Cortex of kidney (tissue), 1 donor: ENCODE measurements at places on chromosomes 12 and 14.

- DNase-seq, result no peak
Measured at GRCh38 chr12:20653871-20654270, 41.3 kb upstream of the SLCO1C1 start.

- DNase-seq, result no peak
Measured at GRCh38 chr14:35818346-35819115, 7.6 kb upstream of the BRMS1L start.

GRCh38 chr12:79615596-79616560, 74.9 kb downstream of the PAWR start:
- DNase-seq, result no peak

GRCh38 chr12:86712425-86712843, 456.2 kb upstream of the MGAT4C start:
- no peak for DNase-seq

DNA sequence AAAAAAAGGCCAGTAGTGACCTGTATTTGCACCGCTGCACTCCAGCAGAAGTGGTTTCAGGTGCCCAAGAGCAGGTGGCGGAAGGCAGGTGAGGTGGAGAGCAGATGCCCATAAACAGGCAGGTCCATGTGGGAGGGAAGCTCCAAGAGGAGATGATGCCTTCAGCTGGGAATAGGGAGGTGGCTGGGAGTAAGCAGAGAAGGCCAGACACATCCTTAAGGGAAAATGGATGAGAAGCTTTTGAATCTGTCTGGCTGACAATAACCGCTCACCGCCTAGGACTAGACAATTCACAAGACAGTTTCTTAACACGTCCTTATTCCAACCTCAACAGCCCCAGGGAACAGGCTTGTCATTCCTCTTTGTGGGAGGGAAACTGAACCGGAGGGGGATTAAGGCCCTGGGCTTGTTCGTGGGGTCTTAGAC, 43.9 kb upstream of the PLEKHG6 start:
- no peak for DNase-seq

GRCh38 chr12:127401005-127401404, 866.0 kb upstream of the TMEM132C start:
- no peak for DNase-seq

DNA sequence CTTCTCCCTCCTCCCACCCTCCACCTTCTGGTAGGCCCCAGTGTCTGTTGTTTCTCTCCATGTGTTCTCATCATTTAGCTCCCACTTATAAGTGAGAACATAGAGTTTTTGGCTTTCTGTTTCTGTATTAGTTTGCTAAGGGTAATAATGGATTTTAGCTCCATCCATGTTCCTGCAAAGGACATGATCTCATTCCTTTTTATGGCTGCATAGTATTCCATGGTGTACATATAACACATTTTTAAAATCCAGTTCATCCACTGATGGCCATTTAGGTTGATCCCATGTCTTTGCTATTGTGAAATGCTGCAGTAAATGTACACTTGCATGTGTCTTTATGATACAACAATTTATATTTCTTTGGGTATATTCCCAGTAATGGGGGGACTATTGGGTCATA, 96.1 kb downstream of the CCDC91 start:
- DNase-seq, result no peak

DNA sequence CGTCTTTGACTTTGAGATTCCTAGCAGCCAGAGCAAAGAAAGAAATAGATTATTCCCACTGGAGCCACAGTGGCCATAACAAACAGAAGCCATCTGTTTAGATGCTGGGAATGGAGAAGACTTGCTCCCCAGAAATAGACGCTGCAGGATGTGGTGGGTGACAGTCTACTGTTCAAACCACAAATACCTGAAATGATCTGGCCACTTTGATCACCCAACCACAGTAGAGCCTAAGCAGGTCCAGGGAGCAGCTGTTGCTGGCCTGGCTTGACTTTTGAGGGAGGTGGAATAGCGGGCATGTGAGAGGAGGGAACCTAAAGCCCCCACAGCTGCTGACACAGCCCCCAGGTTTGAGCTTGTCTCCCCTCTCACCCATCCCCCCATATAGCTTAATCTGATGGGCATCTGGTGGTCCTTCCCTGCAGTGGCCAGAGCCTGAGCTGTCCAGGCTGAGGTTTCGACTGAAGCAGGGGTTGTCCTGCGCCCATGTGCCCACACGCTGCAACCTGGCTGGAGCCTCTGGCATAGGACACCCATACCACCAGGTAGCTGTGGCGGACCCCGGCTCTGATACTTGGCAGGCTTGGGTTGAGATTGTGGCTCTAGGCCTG, 38.7 kb downstream of the SH2B3 start:
- no peak for DNase-seq

DNA sequence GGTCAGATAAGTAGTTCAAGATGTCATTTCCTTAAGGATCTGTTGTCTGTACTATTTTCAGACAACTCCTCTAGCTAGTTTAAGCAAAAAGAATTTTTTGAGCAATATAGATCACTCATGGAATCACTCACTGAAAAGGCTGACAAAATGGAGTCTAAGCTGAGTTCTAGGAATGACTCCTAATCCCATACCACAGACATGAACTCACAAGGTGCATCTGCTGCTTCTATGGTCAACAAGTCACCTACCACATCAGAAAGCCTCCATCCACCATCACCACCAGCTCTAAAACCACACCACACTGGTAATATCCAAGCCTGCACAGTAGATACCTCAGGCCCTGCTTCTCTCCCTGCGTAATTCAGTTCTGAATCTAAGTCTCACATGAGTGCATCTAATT, 33.0 kb downstream of the PWP1 start:
- DNase-seq, result no peak

DNA sequence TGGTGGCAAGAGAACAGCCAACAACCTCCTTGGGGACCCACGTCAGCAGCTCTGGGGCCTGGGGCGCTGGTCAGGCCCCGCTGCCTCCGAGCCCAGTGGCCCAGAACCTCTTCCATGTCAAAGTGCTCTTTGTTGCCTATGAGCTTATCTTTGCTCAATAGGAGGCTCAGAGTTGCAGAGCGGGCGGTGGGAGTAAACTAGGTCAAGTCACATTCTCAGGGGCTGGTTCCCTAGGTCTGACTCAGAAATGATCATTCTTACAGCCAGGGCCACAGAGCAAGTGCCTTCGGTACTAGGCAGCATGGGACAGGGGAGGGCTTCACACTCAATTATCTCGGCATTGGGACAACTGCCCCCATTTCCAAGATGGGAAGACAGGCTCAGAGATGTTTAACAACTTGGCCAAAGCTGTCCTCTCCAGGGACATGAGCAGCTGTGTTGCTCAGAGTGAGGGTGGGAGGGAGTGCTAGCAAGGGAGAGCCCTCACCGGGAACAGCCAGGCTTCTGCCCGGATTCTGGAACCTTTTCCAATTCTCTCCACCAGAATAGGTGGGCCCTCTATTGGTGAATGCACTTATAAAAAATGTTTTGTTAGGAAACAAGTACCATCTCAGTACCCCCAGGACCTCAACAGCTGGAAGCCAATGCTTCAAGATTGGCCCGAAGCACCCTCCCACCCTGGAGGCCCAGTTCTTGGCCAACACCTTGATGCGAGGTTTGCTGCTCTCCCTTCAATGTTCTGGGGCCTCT, 11.9 kb downstream of the SLC25A29 start:
- DNase-seq, result no peak

DNA sequence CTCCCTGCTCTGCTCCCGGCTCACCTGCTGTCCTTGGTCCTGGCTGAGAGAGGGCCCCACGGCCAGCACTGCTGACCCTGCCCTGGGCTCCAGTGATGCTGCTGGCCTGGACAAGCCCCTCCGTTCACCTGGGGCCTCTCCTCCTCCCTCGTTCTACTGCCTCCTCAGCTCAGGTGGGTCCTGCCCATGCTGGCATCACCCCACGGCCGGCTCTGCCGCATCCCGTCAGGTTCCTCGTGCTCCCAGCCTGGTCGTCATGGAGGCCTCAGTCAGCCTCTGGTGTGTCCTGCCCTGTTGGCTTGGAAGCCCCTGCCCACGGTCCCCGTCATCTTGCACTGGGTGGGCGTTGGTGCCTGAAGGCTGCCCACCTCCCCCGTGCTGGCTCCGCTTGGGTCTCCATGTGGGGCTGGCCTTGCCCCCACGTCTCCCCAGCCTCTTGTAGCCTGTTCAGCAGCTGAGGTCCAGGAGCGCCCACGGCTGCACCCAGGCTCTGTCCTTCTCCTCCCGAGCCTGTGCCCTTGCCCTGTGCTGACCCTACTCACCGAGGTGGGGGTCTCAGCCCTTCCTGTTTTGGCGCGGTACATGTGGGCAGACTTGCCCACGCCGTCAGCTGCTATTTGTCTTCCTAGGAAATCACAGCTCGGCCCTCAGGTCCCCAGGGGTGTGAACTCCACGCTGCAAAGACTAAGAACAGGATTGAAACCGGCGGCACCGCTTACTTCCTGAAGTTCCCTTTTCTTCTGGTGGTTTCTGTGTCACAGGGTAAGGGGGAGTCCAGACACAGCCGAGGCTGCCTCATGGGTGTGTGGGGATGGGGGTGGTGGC, 121.6 kb downstream of the TMEM121 start:
- DNase-seq, result no peak

DNA sequence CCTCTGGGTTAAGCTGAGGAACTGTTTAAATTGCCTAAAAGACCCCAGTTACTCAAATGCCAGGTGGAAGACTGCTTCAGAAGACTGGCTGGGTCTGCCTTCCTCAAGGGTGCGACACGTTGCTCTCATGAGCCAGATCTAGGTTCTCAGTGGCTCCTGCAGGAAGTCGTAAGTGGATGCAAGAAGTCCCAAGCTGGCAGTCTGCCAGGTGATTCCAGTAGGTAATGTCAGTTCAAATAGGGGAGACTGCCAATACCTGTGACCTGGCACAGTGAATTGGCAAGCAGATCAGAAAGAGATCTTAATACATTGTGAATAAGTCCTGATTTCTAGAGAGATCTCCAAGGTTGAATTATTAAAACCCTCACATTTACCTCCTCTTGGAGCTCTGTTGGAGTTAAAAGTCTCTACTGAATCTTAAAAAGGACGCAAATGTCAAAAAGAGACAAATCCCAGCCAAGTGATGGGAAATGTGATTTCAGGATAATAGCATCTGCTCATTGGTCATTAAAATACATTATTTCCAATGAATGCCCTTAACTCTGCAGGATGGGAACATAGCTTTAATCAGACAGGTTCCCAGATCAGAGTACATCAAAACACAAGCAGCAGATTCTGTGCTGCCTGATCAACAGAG, 98.8 kb upstream of the FRMD6 start:
- DNase-seq, result no peak

DNA sequence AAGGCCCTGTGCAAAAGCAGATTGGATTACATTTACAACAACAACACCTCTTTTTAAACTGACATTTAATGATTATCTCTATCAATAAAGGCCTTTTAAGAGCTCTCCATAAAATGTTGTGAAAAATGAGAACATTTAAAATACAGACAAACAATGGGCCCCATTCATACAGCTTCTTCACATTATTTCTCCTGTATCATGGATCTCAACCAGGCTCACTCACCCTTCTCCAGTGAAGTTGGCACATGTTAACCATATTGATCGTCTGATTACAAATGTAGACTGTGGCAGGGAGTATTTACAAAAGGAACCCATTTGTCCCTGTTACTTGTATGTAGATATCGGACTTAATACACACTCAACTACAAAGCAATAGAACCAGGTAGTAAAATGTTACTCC, 220.2 kb upstream of the BTG1 start:
- DNase-seq, result no peak

DNA sequence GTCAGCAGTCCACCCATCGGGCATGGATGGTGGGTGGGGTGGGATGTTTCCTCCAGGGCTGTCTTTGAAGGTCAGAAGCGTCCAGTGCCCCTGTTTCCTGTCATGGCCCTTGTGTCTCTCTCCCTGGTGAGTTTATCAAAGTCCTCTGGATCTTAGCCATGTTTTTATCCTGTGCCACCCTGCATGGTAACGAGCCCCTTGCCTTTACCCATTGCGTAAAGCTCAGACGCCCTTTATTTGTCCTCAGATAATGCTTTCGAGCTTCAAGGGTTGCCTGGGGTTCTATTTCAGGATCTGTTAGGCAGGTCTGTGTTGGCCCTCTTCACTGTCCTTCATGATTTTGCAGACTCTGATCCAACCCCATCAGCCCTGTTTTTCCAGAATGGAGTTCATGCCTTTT, 172.9 kb downstream of the TSPAN9 start:
- DNase-seq, result no peak

DNA sequence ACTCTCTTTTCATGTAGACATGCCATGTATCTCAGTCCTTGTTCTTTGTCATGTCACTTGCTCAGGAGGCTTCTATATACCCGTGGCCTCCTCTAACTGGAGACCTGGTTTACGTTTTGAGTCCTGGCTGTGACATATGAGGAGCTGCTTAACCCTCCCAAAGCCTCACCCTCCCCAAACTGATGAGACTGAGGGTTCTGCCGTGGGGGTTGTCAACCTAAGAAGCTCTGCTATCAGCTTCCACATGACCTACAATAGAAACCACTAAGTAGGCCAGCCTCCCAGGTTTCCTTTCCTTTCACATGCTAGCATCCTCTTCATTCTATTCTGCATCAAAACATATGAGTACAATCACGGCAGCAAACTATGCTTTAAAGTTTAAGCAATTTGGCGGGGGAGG, 76.8 kb upstream of the WSCD2 start:
- no peak for DNase-seq
